ENCODE measurements at places on chromosomes 11 and 22. TPM values are rescaled to one million over a fixed set of nuclear protein-coding genes. Genes with fewer than 3 reads are reported as not detected.
A peak's percentile ranks its signal among the peaks of the same experiment; 100 is the strongest.

- peaks cover 45% of the 10 kb centered on the region for H3K36me3 ChIP-seq
- no peak overlapping the region for H3K4me3 ChIP-seq
- H3K27ac ChIP-seq, result peak overlapping the region; percentile 81
- no peaks in the 10 kb centered on the region for H3K27me3 ChIP-seq
- H3K4me1 ChIP-seq, result peaks cover 18% of the 10 kb centered on the region
Observed at GRCh38 chr22:40414838-40415505, 44.6 kb downstream of the SGSM3 start.

DNA sequence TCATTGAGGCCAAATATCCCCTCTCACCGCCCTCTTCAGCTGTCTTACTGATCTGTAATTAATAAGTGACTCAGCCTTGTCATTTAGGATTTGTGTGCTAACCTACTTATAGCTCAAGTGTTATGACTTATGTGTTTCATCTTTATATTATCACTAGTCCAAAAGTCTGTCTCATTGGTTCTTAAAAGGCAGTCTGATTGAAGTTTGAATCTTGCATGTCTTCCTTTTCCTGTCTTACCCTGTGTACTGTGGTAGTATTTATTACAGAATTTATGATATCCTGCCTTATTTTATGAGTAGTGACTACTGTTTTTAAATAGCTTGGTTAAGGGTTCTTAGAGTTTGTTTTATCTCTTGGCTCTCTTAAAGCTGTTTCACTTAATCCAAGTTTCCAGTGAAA is 6.3 kb downstream of the DEPDC7 start:
- no peak overlapping the region for H3K27ac ChIP-seq
- H3K4me3 ChIP-seq, result no peak overlapping the region
- peaks cover 52% of the 10 kb centered on the region for H3K27me3 ChIP-seq

DNA sequence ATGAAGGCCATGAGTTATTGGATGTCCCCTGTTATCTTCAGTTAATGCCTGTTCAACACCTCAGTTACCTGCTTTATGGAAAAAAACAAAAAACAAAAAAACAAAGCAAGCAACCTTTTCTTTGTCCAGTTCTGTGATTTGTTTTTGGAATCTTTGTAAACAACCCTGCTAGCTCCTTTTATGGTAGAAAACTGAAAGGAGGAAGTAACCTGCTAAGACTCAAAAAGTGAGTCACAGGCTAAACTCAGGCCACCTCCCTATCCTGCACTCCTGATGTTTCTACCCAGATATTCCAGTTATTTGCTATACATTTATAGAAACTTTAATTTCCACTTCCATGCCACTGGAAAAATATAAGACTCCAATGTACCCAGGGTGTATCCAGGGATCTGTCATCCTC is 20.6 kb upstream of the TLCD5 start:
- no peak overlapping the region for H3K4me3 ChIP-seq
- peaks cover 22% of the 10 kb centered on the region for H3K27me3 ChIP-seq
- H3K36me3 ChIP-seq, result no peaks in the 10 kb centered on the region
- H3K4me1 ChIP-seq, result peaks cover 2% of the 10 kb centered on the region
- no peak for DNase-seq
- no peak overlapping the region for H3K27ac ChIP-seq

- no peak overlapping the region for H3K4me3 ChIP-seq
- no peaks in the 10 kb centered on the region for H3K27me3 ChIP-seq
- H3K4me1 ChIP-seq, result no peaks in the 10 kb centered on the region
- H3K36me3 ChIP-seq, result no peaks in the 10 kb centered on the region
- no peak for DNase-seq
Observed at GRCh38 chr11:27912916-27913315, 195.0 kb downstream of the KIF18A start.

DNA sequence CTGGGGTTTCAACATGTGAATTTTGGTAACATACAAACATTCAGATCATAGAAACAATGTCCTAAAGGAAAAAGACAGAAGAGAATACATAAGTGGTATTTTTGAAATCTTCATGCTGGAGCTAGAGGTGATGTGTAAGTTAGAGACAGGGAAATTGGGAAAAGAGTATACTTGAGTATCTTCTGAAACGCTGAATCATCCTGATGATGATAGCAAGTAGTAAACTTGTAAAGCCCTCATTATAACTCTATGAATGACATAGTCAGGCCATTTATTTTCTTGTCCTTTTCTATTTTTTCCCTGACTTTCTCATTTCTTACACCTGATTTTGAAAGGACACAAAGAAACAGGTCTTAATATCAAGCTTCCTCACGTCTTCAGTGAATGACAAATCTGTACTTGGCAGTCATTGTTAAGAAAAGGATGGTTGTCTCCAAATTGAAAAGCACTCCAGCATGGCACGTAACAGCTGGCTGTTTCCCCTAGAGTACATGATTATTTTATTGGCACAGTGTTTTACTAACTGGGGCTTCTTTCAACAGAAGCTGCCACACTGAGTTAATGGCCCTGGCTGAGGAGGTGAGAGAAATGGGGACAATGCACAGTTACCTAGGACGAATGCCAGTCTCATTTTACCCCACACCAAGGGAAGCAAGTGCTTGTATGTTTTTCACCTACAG is 140.7 kb upstream of the CTSC start:
- no peak for DNase-seq
- H3K27ac ChIP-seq, result no peak overlapping the region
- H3K36me3 ChIP-seq, result no peaks in the 10 kb centered on the region
- no peak overlapping the region for H3K4me3 ChIP-seq
- peaks cover 15% of the 10 kb centered on the region for H3K27me3 ChIP-seq

The OR4X1 gene
- total RNA-seq, result not detected

The HMOX1 gene
- total RNA-seq, result 0.72 TPM

The ADAMTS8 gene
- total RNA-seq, result not detected

Measured in activated CD4-positive, alpha-beta T cell treated with anti-CD3 and anti-CD28 coated beads, Interleukin-2, amount 10 ng/mL, durations not matched to agents 24 days and 14 days (primary cell).